HCT116 (cell line): ENCODE measurements at places on chromosomes 4 and X. TPM values are rescaled to one million over a fixed set of nuclear protein-coding genes. Genes with fewer than 3 reads are reported as not detected.

DNA sequence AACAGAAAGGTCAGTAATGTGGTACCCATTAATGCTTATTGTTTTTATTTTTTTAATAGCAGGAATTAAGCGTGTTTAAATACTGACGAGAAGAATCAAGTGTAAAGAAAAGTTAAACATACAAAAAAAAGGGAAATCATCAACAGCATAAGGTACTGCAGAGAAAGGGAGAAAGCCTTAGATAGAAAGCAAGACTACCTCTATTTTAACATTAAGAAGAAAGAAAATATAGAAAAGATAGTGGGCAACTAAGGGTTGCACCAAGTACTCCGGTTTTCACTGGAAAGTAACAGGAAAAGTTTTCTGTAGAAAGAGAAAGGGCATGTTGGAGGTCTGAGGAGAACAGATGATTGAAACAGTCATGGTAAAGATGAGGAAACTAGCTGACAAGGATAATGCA lies 41.9 kb downstream of the FBXW7 start:
- DNase-seq: no peak

DNA sequence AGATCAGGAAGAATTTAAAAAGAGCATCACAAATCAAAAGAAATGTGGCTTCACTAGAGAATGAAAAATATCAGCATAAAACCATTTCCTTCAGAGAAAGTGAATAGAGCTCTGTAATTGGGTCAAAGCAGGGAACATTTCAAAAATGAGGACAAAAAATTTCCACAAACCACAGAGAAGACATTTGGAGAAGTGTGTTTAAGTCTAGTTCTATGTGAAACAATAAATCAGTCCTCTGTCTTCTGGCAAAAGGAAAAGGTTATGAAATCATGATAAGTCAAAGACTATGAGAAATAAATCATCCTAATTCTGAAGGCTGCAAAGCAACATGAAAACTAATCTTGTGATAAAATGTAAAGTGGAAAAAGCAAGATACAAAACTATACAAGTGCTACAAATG lies 27.9 kb downstream of the SMPX start:
- DNase-seq: no peak

- no peak for DNase-seq
Measured at GRCh38 chr4:37770016-37770415, 56.5 kb upstream of the PGM2 start.

DNA sequence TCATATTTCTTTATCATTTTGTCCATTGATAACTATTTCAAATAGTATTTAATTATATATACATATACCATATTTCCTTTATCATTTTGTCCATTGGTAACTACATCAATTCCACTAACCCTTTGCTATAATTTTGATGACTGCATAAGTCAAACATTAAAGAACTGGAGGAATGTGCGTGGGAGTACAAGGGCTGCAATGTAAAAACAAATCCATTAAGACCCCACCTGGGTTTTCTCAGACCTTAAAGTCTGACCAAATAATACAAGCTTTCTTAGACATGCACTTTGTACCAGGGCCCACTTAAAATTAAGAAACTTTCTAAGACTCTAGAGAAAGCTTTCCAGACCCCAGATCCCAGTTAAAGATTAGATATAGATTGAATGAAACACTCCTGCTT lies 1622.4 kb upstream of the PCDH10 start:
- no peak for DNase-seq

Gene ZDHHC15
- total RNA-seq: not detected

Gene HSFX1
- total RNA-seq: 0.44 TPM

Gene ASIC5
- total RNA-seq: not detected

- DNase-seq: no peak
Measured at GRCh38 chr4:109826719-109827118, 1.1 kb upstream of the RRH start.

DNA sequence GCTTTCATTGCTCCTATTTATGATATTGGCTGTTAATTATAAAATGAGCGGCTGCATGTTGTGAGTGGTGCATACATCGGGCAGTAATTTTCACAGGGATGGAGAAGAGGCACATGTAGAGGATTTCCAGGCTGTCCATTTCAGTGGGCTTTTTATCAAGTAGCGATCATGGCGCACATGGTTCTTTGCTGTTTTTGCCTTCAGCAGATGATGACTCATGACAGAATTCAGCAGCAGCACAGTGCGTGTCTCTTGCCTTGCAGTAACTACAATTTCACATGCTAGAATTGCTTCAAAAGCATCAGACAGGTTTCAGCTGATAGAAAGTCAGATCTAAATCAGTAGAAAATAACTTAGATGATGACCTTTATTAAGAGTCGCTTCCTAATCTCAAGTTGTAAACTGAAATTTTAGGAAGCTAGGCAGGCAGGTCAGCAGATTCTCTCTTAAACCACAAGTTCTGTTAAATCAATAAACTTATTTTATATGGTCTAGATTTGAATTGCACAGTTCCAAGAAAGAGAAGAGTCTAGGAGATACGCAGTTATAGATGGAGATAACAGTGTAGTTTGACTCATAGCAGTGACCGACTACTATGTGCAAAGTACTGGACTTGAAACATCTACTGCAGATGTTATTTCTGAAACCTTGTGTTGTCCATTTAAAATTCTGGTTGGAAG lies 35.8 kb downstream of the LRP2BP start:
- no peak for DNase-seq

Gene TMSB15A
- total RNA-seq: 17.0 TPM

GRCh38 chrX:68746988-68747387 lies 81.8 kb upstream of the EFNB1 start:
- DNase-seq: no peak

GRCh38 chr4:137378821-137379220 lies 153.5 kb downstream of the PCDH18 start:
- no peak for DNase-seq

- DNase-seq: peak; percentile 16
Measured at GRCh38 chr4:153465615-153466080, 512 bp upstream of the TMEM131L start.

DNA sequence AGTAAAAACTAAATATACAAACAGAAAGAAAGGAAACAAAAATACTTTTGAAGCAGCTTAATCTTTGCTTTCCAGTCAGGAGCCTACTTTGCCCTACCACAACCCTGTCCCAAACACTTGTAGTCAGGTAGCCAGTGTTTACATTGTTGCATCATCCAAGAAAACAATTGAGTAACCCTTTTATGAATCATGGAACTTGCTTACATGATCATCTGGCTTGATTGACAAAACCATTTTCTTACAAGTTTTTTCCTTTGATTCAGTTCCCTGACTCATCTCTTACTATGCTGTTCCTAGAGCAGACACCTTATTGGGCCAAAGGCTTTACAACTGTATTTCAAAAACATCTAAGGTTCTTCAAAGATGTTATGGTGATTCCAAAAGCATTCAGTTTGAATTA lies 740.1 kb downstream of the KLHL13 start:
- DNase-seq: peak; percentile 12

DNA sequence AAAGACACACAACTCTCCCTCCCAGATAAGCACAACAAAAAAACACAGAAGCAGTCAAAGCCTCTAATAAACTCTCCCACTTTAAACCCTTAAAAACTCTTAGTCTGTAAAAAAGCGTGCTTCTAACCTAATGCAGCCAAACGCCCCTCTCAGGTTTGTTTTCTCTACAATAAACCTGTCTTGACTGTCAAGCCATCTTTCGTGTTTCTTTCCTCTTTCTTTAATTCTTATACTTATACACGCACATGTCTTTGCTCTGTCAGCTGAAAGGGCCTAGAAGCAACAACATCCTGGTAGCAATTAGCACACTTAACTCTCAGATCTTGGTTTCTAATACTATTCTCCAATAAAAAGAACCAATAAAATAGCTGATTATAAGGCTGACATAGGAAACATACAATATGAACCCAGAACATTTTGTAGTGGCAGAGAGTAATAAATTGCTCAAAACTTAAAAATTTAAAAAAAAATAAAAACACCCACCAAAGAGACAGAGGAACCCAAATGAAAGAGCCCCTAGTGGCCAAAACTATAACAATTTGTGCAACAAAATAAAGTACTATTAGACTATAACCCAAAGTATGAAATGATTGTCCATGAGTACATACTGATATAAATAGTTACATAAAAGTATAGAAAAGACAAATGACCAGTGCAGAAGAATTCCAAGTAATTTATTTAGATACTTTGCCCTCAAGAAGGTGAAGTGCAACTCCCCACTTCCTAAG lies 440.4 kb upstream of the ADGRL3 start:
- no peak for DNase-seq

DNA sequence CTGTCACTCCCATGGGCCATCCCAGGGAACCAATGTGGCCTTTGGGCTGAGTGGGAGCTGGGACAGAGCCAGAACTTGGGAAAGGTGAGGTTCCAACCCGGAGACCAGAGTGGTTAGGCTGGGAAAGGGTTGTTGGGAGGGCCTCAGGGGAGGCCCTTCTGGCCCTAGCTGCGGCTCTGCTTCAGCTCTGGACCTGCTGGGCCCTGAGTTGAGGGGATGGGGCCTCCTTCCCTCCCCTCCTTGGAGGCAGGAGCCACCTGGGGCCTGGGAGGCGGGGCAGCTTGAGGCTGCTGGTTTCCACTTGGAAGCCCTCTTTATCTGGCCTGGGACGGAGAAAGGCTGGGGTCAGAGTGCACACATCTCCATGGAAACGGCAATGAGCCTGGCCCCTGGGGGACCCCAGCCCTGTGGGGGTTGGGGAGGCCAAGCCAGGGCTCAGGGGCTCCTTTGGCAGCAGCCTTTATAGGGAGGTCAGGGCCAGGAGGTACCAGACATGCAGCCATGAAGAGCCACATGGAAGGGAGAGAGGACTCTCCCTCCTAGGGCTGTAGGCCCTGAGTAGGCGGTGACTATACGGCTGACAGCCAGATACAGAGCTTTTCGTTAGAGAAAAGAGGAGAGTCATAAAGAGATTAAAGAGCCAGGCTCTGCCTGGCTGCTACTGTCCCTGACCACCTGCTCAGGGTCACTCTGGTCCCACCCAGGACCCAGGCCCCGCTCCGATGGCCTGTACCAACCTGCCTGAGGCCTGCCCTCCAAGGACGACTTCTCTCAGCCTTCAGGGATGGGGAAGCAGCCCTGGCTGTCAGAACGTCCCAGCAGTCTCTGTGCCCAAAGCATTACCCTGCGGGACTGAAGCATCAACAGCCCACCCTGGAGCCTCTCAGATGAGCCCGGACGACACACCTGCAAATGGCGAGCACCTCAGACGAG lies 6.9 kb upstream of the NSD2 start:
- DNase-seq: no peak

DNA sequence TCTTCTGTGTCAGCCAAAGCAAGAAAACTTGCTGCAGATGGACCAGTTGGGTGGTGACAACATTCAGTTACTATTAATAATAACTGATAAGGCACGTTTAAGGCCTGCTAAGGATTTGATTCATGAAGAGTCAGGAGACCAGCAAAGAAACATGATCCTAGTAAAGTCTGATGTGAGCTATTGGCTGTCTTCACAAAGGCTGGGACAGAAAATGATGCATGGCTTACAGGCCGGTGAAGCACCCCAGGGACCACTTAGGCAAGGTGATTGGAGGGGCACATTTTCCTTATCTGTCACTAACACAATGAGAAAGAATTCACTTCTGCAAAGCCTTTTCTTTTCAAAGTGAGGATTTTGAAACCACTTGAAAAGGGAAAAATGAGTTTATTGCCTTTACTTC lies 65.4 kb upstream of the TRPC3 start:
- DNase-seq: no peak

Gene CAMK2D
- total RNA-seq: 67.0 TPM

Gene TLR8
- not detected for total RNA-seq

Gene AMTN
- not detected for total RNA-seq

DNA sequence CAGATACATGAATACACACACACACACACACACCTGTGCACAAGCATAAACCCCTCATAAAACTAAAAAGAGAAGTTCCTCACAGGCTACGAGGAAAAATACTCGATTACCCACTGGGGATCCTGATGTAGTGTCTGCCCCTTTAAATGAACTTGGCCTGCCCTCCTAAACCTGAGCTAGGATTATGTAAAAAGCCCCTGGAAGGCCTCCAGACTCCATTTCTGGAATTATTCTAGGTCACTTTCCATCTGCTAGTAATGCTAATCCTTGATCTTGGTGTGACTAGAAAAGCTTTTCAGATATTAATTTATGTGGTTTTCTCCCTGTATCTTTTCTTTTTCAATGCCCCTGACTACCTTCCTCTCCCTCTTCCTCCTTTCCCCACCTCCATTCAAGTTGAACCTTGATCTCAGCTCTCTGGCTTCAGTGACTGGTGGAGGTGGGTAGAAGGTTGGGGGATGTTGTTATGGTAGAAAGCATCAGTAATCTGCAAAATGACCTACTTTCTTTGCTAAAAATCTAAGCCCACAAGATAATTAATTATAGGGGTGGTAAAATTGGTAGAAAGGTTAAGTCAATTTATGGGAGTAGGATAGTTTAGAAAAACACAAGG lies 25.5 kb upstream of the ZNF330 start:
- no peak for DNase-seq

Gene MAGEB10
- total RNA-seq: not detected

Gene RAB41
- not detected for total RNA-seq

DNA sequence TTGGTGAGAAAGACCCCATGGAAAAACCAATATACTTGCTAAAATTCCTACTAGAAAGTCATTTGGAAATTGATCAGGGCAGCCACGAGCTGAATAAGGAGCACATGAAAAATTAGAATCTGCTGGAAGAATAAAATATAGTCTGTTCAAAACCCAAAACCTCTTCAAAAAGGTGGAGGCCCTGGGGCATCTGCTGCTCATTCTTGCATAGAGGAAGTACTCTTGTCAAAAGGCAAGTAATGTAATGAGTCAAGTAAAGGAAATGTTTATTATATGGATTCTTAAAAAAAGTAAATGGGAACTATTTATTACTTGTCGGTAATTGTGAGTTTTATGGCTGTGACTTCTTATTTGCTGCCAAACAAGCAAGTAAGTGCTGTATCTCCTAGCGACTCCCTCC lies 109.5 kb downstream of the GK start:
- no peak for DNase-seq

Gene DAPP1
- 0.76 TPM for total RNA-seq

Gene TBX22
- total RNA-seq: not detected

GRCh38 chr4:80209340-80209701 lies 12.0 kb downstream of the PRDM8 start:
- DNase-seq: no peak

Gene MFSD8
- total RNA-seq: 17.1 TPM

- DNase-seq: no peak
Measured at GRCh38 chrX:54540289-54540688, 10.3 kb downstream of the GNL3L start.

DNA sequence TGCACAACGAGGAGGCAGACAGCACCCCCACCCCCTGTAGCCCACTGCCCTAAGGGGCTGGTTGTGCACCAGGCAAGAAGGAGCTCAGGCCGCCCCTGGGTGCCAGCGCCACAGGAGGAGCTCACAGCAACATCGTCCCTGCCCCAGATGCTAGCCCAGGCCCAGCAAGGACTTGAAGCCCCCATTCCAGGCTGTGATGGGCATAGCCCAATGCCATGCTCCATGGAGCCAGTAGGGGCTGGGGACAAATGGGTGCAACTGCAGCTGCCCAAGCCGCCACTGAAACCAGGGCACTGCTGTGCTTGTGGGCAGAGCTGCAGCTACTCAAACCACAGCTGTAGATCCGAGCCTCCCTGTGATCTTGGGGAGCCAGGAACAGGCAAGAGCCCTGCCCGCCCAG lies 241.3 kb upstream of the GIMD1 start:
- DNase-seq: no peak

GRCh38 chr4:156954587-156954986 lies 17.0 kb downstream of the PDGFC start:
- no peak for DNase-seq
